ENCODE measurements at places on chromosomes 12 and 14.

GRCh38 chr14:34036319-34036766, 85.5 kb upstream of the EGLN3 start:
- DNase-seq: no peak

DNA sequence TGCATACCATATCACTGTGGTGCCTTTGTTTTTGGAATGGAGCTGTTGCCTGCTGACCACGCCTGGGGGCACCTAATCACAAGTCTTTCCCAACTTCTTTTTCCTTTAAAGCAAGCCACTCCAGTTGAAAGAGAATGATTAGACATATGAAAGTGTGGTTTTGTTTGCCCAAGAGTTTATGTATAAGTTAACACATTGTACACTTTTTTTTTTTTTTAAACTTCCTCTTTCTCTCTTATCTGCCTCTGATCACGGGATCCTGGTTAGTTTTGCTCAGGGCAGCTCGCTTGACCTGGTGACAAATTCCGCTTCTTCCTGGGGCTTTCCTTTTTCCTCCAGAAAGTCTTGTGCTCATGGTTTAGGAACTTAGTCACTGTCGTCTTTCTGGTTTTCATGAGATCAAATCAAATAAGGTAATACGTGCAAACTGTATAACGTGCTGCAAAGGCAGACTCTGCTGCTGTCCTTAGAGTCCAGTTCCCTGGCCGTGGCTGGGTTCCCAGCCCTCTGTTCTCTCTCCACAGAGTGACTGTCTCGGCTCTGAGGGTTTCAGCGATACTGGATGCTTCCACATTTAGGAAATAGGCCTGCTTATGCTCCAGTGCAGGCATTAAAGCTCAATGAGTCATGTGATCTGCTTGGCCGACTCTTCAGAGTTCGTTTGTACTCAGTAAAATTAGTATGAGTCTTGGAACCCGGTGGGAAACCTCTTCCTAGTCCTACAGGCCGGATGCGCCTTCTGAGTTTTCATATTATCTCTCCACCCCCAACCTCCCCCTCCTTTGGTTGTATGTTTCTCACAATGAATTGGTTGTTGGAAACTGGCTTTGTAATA, 15.2 kb downstream of the RASSF3 start:
- no peak for DNase-seq

DNA sequence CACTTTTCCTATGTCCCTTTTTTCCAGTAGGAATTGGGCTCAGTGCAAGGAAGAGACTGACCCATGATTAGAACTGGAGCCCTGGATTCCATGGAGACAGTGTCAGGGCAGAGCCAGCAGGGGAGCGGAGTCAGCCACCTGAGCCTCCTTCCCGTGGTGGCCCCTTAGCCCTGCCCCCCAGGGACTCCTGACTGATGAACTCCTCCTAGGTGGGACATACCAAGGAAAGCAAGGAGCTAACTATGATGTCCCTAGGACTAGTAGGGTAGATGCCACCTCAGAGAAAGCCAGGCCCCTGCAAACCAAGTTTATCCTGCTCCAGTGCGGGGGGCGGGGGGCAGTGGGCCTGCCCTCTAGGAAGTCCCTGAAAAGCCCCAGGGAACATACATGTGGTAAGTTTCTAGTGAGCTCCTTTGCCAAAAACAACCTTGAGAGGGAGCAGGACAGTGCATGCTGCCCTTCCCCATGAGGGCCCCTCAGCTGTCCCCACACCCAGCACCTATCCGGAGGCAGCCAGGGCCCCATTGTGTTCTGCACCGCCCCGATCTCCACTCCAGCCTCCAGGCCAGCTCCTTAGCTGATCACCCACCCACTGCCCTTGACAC, 6.2 kb upstream of the COL2A1 start:
- DNase-seq: no peak

DNA sequence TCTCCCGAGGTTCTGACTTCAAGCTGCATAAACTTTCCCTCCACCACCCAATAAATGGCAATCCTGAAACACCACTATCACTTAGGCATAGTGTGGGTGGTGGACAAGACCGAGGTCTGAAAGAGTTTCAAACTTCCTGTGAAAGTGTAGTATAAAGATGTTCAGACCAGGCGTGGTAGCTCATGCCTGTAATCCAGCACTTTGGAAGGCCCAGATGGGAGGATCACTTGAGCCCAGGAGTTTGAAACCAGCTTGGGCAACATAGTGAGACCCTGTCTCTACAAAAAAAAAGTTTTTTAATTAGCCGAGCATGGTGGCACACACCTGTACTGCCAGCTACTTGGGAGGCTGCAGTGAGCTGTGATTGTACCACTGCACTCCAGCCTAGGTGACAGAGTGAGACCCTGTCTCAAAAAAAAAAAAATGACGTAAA, 61.9 kb downstream of the CCDC92 start:
- DNase-seq: no peak

DNA sequence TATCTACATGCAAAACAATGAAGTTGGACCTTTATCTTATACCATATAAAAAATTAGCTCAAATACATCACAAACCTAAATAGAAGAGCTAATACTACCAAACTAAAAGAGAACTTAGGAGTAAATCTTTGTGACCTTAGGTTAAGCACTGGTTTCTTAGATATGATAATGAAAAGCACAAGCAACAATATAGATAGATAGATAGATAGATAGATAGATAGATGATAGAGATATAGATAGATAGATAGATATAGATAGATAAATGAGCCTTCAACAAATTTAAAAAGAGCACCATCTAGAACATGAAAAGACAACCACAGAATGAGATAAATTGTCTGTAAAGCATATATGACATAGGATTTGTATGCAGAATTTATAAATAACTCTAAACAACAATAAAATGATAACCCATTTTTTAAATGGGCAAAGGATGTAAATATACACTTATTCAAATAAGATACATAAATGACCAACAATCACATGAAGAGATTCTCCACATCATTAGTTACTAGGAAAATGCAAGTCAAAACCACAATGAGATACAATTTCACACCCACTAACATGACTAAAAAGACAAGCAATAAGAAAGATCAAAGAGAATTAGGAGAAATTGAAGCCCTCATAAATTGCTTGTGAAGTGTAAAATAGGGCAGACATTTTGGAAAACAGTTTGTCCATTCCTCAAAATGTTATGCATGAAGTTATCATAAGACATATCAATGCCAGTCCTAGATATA, 293.7 kb downstream of the BTG1 start:
- DNase-seq: no peak

- DNase-seq: no peak
Observed at GRCh38 chr12:130783110-130783715, 55.8 kb downstream of the STX2 start.

DNA sequence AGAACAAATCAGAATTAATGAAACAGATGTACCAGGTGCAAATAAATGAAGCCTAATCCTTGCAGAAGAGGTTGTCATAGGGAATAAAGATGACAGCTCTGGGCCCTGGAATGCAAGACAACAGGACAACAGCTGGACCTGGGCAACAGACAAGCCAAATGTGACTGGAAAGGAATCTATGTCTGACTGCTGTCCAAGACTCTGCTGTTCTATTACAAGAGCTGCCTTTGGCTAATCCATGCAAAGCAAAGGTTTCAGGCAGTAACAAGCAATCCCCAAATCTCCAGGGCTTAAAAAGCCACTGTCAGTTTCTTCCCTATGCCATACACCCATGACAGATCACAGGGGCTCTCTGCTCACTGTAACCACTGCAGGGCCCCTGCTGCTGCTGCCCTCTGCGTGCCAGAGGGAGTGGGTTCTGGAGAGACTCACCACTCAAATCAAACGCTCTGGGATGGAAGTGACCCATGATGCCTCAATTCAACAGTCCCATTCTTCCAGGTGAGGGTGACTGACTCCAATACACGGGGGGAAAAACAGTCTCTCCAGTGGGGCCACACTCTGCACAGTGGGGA, 218.9 kb upstream of the SFSWAP start:
- DNase-seq: no peak
